GOT3 (cell line): ENCODE measurements at places on chromosomes 2 and 18.
A peak's percentile ranks its signal among the peaks of the same experiment; 100 is the strongest.

DNA sequence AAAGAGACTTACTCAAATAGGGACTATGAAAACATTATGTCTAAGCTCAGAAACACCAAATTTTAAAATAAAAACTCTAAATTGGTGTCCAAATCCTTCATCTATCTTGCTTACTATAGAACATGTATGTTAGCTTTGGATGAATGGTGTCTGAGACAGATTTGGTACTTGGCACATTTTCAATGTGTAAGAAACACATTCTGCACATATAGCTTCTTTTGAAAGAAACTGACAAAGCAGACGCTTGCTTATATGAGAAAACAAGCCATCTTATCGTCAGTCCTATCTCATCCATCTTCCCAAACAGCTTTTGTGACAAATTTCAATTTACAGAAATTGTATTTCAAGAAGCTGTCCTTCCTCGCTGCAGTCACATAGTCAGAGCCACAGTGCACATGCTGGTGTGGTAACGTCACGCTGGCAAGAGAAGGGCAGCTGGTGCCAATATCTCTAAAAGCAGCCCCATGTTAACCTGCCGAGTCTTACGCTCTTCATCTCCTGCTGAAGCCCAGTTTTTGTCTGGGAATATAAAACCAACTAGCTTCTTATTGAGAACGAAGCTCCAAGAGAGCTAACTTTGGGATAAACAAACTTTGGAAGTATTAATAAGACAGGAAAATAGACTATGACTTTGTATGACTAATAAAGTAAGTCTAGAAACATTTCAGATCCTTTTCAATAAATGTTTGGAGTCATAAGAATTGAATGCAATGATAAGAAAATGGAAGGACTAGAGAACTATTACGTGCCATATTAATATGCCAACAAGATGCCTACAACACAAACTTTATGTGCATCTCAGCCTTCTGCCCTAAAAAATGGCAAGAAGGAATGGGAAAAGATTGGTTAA, 74.9 kb upstream of the TFCP2L1 start:
- no peak for DNase-seq

- DNase-seq, result no peak
Observed at GRCh38 chr18:58800582-58800981, 64.1 kb upstream of the ZNF532 start.

GRCh38 chr2:14936426-14936825, 303.9 kb downstream of the LRATD1 start:
- no peak for DNase-seq

DNA sequence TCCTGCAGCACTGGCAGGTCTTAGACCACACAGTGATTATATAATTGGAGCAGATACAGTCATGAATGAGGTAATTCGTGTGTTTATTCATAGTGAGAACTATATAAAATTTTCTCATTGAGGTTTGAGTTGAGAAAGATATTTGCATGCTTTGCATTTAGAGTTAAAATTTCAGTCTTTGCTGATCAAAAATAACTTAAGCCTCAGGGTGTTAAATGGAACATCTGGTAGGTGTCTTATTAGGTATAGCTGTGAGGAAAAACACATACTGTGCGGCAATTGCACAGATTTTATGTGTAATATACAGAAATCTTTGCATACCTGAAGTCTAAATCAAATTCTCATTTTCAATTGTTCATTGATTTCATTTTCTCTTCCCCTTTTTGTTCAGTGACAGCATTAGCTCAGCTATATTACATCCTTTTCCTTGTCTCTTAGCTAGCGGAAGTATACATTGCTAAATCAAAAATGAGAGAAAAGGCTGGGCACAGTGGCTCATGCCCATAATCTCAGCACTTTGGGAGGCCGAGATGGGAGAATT, 21.2 kb downstream of the GORASP2 start:
- no peak for DNase-seq

GRCh38 chr2:46230115-46230571, 67.1 kb upstream of the EPAS1 start:
- DNase-seq, result no peak

DNA sequence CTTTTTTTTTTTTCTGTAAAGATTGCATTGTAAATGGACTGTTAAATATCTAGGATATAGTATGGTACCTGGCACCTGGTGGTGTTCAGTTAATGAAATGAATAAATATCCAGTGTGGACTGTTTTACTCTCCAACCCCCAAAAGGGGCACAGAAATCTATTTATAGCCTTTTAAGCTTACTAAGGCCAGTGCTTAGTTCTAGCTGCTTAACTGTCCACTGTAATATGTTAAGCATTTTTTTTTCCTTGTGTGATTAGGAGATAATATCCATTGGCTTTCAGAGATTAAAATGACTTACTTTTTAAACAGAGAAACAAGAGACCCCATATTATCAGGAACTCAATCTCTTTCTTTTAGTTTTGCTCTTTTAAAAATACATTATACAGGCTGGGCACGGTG, 84.4 kb downstream of the ZNF532 start:
- no peak for DNase-seq

GRCh38 chr2:125679903-125680302, 976.1 kb upstream of the GYPC start:
- no peak for DNase-seq

DNA sequence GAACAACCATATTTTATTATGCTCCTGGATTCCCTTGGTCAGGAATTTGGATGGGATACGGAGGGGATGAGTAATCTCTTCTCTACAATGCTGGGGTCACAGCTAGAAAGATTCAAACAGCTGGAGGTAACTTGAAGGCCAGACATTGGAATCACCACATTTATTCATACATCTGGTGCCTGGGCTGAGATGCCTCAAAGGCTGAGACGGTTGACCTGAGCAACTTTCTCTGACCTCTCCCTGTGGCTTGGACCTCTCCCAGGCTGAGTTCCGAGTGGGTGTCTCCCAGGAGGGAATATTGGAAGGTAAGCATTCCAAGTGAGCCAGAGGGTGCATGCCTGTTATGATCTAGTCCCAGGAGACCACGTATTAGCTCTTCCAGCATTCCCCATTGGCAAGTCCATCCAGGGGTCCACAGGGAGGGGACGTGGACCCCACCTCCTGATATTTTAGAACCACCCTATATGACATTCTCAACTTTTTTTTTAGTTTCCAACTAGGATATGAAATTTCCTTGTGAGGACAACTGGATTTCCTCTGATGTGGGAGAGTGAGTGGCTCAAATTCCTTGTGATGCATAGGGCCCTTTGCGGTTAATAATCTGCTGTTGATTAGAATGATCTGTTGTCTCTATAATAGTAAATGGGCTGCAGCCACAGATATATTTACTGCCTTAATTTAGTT, 101.8 kb downstream of the MRPS9 start:
- DNase-seq, result no peak

GRCh38 chr18:67586101-67586500, 69.6 kb upstream of the DSEL start:
- DNase-seq, result no peak

DNA sequence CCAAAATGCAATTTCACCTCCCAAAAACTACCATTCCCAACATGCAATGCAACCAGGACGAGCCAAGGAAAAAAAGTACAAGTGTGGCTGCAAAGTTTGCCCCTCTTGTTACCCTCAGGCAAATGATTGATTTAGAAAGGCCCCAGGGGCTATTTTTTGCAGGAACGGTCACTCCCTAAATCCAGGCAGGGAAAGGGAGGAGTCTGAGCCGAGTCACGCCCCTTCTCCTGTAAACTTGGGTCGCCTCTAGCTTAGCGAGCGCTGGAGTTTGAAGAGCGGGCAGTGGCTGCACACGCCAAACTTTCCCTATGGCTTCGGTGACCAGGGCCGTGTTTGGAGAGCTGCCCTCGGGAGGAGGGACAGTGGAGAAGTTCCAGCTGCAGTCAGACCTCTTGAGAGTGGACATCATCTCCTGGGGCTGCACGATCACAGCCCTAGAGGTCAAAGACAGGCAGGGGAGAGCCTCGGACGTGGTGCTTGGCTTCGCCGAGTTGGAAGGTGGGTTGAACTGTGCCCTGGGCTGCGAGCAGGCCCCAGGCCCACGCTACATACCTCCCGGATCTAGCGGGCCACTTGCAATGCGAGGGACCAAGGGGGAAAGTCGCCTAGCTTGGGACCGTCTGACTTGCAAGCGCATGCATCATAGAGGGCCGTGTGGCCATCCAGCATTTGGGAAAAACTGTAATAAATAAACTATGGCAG, at the start of gene GALM:
Gene GALM (plus strand): TSS at position 261 of the 702 bp plus-strand sequence. CDS start 48 bp downstream, at position 309.
- peak; percentile 35 for DNase-seq
